ENCODE measurements at places on chromosomes 5 and 9.
A peak's percentile ranks its signal among the peaks of the same experiment; 100 is the strongest.

DNA sequence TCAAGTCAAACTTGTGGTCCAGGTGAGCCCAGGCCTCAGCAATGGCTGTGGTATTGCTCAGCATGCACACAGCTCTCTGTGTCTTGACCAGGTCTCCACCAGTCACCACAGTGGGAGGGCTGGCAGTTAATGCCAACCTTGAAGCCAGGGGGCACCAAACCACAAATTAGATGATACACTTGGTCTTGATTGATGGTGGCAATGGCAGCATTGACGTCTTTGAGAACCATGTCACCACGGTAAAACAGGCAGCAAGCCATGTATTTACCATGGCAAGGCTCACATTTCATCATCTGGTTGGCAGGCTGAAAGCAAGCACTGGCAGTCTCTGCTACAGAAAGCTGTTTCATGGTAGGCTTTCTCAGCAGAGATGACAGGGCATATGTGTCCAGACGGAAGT is 40.0 kb downstream of the NIM1K start:
- peak; percentile 29 for DNase-seq

DNA sequence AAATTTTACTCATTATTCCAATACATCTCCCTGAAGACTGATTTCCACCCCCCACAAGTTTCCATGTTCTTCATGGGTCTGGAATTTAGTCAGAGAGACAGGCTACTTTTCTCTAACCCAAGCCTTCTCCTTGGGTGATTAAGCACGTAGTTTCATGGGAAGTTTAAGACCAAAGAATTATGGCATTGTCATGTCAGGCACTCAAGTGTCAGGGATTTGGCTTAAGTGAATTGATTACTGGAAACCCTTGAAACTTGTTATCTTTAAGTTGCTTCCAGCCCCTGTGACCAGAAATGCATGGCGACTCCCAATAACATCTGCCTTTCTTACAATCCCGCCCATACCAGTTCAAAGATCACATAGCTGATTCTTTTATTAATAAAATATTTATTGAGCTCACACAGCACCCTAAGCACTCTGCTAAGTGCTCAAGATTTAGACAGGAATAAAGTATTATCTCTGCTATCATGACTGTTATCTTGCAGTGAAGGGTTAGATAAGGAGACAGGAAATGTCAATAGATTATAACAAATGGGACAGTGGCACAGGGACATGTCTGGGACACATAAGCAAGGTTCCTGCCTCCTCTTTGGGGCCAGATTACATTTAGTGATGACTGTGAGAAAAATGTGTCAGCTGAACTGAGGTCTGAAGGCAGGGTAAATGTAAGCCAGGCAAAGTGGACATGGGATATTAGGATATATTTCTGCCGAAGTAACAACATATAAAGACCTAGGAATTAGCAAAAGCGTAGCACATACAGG is 241.2 kb upstream of the TNC start:
- DNase-seq = no peak

GRCh38 chr5:34564710-34565235 is 91.4 kb upstream of the RAI14 start:
- DNase-seq = no peak

DNA sequence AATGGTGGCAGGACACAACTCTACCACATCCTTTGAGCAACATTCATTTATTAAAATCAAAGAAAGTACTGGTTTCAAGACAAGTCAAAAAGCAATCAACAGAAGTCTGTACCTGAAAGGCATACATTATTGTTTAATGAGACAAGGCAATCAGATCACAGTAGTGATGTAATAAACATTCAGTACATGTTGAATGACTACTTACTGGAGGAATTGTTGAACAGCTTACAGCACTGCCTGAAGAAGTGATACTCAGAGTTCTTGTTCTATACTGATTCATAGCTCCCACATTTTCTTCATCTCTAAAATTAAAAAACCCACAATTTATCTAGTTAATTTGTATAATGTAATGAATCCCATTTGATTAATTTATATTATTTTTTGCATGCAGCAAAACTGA is 18.2 kb downstream of the RIOK2 start:
- no peak for DNase-seq

DNA sequence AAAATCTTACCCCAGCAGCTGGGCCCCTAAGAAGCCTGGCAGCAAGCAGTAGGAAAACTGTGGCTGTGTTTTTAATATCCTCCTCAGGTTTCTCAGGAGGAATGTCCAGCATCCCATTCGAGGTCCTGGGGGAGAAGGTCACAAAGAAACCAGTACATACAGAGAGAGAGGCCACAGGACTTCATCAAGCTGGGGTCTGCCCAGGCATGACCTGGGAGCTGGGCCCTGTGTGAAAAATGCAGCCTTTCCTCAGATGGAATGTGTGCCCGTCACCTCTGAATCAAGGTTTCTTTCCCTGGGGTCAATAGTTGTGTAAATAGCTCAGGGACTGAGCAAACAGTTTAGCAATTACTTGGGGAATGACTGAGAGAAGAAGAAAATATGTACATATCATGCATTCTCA is 33.9 kb upstream of the RAD23B start:
- peak; percentile 26 for DNase-seq

GRCh38 chr9:71552480-71552879 is 215.8 kb downstream of the CEMIP2 start:
- peak; percentile 64 for DNase-seq

GRCh38 chr5:126875303-126875785 is 98.4 kb downstream of the LMNB1 start:
- no peak for DNase-seq

- no peak for DNase-seq
These were observed 37.3 kb downstream of the CSF2 start for GRCh38 chr5:132110930-132111329.

DNA sequence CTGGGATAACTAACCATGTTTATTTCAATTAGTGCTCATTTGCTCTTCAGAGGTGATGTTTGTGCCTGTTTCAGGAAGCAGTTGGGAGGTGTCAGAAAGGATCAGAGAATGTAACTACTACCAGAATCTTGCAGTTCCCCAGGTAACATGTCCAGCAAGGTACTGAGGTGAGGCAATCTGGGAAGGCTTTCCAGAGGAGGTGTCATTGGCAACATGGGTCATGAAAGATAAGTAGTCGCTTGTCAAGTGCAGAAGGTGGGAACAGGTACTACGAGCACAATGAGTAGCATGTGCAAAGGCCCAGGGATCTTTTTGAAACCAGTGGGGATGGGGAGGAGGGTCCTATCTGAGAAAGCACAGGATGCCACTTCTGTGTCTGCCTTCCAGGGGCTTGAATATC is 4.8 kb downstream of the SMIM23 start:
- DNase-seq = no peak

DNA sequence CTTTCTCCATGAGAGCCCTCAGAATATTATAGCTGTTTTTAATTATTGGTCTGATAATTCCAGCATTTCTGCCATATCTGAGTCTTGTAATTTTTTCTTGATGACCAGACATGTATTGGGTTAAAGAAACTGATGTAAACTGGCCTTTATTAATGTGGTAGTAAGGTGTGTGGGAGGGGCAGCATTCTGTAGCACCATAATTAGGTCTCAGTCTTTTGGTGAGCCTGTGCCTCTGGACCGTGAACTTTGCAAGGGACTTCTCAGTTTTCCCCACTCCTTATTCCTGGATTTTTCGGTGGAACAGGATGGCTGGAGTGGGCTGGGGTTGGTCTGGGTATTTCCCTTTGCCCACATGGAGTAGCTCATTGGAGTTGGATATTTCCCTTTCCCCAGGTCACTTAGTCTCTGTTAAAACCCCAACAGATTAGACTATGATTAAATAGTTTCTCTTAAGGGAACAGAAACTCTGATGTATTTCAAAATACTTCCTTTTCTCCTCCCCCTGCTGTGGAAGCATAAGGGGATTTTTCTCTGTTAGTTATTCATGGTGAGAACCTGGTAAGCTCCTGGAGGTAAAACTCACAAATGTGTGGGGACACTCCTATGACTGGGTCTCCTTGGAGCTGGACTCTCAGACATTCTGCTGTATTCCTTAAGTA is 52.4 kb downstream of the FSD1L start:
- no peak for DNase-seq

- DNase-seq = no peak
These were observed 353.5 kb downstream of the NDUFS4 start for GRCh38 chr5:53913941-53914340.

GRCh38 chr9:112299514-112299913 is 33.9 kb downstream of the PTBP3 start:
- DNase-seq = no peak

DNA sequence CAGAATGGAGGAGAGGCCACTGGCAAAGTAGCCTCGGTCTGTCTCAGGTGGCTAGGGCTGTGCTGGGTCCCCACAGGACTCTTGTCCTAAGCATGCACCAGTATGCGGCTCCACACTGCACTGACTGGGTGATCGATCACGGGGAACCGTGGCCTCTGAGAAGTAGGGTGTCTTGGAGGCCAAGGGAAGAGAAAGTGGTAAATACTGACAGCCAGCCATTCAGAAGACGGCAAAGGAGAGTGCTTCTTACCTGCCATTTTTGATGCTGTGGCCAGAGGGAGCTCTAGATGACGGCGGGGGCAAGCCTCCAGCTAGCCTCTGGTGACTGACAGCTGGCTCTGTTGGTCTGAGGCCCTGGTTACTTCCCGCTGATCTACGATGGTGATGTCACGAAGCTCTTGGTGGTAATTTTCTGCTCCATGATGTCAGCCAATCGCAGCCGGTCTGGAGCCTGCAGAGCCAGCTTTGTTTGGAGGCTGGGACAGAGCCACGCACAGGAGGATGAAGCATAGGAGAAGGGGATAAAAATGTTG is 40.4 kb upstream of the GADD45G start:
- peak; percentile 63 for DNase-seq

- DNase-seq = no peak
These were observed 180.6 kb downstream of the PDE4D start for GRCh38 chr5:59712836-59713497.

- DNase-seq = no peak
These were observed 25.7 kb upstream of the FLT4 start for GRCh38 chr5:180675036-180675635.

GRCh38 chr5:42825422-42826148 is 13.9 kb upstream of the SELENOP start:
- no peak for DNase-seq

GRCh38 chr5:54975701-54976100 is 9.7 kb downstream of the ESM1 start:
- no peak for DNase-seq

DNA sequence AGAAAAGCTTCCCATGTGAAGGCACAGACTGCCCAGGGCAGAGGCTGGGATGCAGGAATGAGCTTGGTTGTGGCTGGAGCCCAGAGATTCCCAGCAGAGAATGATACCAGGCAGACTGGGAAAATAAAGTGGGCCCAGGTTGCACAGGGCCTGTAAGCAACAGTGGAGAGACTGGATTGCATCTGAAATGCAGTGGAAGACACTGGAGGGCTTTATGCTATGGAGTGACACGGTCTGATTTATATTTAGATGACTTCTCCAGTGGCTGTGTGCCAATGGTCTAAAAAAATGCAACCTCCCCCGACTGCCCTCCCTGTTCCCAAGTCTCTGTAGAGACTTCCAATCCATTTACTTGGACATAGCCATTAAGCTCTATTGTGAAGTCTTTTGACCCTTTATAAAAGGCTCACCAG is 951.1 kb upstream of the DMAC1 start:
- no peak for DNase-seq

DNA sequence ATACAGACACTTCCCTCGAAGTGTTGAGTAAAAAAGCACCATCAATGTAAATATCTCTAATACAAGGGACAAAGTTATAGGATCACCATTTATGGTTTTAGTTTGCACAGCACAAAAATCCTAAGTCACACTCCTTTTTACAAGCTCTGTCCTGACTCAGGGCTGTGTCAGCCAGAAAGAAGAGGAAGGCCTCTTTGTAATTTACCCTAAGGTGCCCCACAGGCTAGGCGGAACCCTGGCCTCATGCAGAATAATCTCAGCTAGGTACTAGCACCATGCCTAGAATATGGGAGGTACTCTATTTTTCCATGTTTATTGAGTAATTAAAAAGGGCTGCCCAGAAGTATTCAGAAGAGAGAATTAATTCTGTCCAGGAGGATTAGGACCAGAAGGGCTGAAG is 36.9 kb downstream of the HAVCR1 start:
- DNase-seq = no peak

GRCh38 chr5:55173687-55174230 is 782 bp upstream of the CDC20B start:
- no peak for DNase-seq

DNA sequence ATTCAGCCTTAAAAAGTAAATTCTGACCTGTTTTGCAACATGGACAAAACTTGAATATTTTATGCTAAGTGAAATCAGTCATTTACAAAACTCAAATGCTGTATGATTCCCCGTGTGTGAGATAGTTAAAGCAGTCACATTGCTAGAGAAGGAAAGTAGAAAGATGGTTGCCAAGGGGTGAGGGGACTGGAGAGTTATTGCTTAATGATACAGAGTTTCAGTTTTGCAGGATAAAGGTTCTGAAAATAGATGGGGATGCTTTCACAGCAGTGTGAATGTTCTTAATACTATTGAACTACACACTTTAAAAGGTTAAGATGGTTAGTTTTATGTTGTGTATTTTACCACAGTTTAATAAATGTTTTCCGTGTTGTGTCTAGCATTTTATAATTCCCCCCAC is 51.2 kb downstream of the SGCD start:
- DNase-seq = no peak

GRCh38 chr5:12477554-12477953 is 573.3 kb upstream of the CTNND2 start:
- no peak for DNase-seq

GRCh38 chr5:81537905-81538547 is 144.1 kb upstream of the ACOT12 start:
- DNase-seq = no peak

GRCh38 chr5:59055745-59056448 is 473.0 kb downstream of the RAB3C start:
- no peak for DNase-seq

GRCh38 chr5:32312197-32312594 is 543 bp downstream of the MTMR12 start:
- DNase-seq = peak; percentile 44

- DNase-seq = no peak
These were observed 110.8 kb downstream of the ADRB2 start for GRCh38 chr5:148937239-148937638.

GRCh38 chr5:124935065-124935464 is 188.6 kb upstream of the ZNF608 start:
- no peak for DNase-seq

DNA sequence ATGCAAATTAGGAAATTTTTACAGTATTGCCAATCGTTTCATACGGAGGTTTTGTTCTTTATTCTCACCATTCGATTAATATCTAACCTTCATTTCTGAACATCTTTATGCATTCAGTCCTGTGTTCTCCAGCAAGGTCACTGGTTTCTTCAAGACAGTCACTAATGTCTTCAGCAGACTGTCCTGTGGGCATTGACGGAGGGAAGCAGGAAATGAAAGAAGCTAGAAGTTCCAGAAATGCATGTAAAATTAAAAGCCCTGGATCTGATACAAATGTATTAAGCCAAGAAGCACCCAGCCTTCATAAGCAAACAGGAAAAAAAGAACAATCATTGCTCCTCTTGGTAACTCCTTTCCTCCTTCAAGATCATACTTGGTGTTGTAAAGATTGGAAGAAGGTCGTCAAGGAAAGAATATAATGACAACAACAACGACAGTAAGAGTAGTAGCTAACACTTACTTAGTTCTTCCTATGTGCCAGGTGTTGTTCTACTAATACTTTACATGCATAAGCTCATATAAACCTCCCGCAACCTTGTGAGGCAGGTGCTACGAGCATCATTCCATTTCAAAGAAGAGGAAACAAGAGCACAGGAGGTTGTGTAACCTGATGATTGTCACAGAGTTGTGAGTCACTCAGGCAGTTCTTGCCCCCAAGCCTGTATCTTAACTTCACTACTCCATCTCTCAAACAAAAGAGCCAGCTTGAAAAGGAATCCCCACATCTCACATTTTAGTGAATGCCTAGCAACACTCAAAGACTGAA is 59.9 kb upstream of the CER1 start:
- DNase-seq = no peak

GRCh38 chr9:104997536-104997935 is 69.6 kb upstream of the ABCA1 start:
- no peak for DNase-seq
